ENCODE measurements at places on chromosomes 11 and 22. TPM values are rescaled to one million over a fixed set of nuclear protein-coding genes. Genes with fewer than 3 reads are reported as not detected.
A peak's percentile ranks its signal among the peaks of the same experiment; 100 is the strongest.

SAA1 gene
- total RNA-seq = 3.0 TPM

THRSP gene
- not detected for total RNA-seq

SCN3B gene
- total RNA-seq = 0.20 TPM

TOB2 gene
- 10.1 TPM for total RNA-seq

- no peak for DNase-seq
Measured at GRCh38 chr11:126025822-126026221, 36.8 kb downstream of the CDON start.

GRCh38 chr11:62152245-62153086, 28.7 kb downstream of the INCENP start:
- DNase-seq = no peak

- peak; percentile 69 for DNase-seq
Measured at GRCh38 chr11:34640050-34640923, 19.4 kb downstream of the EHF start.

- DNase-seq = peak; percentile 86
Measured at GRCh38 chr11:6319704-6320410, 444 bp downstream of the CAVIN3 start.

DNA sequence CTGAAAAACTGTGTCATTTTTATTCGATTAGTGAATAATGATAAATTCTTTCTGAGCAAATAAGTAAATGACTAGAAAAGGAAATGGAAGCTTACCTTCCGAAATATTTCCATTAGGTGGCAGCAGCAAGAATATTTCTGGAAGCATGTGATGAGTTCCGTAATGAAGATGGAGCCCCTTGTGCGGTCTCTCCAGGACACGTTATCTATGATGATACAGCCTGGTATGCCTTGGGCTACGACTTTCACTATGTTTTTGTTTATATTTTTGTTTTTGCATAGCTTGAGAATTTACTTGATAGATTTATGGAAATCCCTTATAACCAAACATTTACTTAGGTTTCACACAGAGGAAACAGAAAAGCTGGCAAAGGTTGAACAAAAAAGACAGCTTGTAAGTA, 25.7 kb downstream of the CASP5 start:
- peak; percentile 51 for DNase-seq

DNA sequence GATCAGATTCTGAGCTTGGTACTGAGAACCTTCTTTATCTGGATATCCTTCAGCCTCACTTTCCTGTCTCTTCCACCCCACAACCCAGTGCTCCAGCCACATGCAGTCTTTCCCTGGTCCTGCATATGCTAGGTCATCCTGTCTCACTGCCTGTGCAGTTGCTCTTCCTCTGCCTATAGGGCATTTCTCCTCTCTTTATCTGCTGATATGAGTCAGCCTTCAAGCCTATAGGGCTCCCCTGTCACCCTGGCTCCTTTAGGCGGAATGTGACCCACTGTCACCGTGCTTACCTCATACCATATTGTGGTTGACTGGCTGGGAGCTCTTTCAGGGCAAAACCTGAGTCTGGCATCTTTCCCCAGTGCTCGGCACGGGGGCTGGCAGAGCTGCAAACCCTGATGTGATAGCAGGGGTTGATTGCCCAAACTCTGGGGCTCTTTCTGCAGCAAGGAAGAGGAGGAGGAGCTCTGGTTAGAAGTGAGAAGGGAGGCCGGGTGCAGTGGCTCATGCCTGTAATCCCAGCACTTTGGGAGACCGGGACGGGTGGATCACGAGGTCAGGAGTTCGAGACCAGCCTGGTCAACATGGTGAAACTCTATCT, 26.3 kb downstream of the MEI1 start:
- peak; percentile 49 for DNase-seq

GRCh38 chr11:76861490-76861953, 804 bp downstream of the ACER3 start:
- DNase-seq = peak; percentile 28

DNA sequence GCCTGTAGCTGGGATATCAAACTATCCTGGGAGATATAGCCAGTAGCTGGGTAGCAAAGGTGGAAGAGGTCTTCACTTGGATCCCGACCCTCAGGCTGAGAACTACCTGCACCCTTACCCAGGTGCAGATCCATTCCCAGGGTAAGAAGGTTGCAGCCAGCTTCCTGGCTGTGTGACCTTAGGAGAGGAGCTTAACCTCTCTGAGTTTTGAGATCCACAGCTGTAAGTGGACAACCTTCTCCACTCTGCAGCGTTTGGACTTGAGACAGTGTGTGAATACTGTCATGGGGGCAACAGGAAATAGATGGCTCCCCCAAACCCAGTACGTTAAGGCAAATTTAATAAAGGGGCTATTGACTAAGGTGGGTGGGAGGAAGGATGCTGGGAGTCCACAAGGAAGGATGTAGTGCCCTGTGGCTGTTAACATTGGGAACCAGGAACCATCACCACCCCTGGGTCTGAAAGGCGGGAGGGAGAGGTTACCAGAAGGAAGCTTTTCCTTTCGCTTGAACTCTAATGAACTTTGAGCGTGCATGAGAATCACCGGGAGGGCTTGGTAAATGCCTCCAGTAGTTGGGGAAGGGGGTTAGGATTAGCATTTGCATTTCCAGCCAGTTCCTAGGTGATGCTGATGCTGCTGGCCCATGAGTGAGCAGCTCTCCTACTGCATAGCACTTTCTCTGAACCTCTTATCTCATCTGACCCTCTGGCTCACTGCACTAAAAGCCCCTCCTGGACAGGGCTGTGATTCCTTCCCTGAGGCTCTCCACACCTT, 24.4 kb downstream of the SGSM1 start:
- DNase-seq = no peak

GRCh38 chr22:49372530-49373288, 455.0 kb downstream of the BRD1 start:
- peak; percentile 60 for DNase-seq

DNA sequence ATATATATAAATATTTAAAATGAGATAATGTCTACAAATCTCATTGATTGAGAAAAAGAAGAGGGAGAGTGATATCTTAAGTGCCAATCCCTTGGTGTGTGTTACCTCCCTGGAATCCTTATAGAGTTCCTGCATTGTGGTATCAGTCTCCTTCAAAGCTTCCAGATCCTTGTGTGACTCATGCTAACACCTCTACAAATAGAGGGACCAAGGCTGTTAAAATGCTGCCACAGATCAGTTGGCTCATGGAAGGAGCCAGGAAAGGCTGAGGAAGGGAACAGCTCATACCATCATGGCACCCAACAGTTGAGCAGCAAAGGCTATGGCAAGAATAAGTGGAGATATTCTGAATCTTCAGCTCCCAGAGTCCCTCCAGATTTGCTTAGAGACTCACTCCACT, 163.6 kb upstream of the ISX start:
- peak; percentile 53 for DNase-seq

DNA sequence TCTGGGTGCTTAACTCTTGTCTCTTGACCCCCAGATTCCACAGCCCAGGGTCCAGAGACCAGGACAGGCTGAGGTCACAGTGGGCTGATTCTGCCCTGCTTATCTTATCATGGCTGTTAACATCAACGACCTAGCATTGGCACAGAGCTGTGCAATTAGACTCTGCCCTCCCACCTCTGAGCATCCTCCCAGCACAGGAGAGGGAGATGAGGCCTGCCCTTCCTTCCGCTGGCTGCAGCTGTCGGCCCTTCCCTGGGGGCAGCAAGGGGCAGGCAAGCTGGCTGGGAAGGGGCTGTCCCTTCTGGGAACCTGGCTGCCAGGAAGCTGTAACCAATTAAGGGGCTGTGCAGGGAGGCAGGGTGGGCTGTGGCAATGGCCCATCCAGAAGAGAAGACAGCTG, 22.5 kb downstream of the LRRC10B start:
- DNase-seq = no peak

GRCh38 chr22:32218470-32218869, 13.6 kb upstream of the RFPL2 start:
- DNase-seq = peak; percentile 17
